ENCODE measurements at places on chromosomes 12 and 14.

- DNase-seq: no peak
These were observed 966.7 kb upstream of the FBXO33 start for GRCh38 chr14:40398981-40399380.

GRCh38 chr12:109033239-109034196 lies 12.7 kb upstream of the SVOP start:
- no peak for DNase-seq

DNA sequence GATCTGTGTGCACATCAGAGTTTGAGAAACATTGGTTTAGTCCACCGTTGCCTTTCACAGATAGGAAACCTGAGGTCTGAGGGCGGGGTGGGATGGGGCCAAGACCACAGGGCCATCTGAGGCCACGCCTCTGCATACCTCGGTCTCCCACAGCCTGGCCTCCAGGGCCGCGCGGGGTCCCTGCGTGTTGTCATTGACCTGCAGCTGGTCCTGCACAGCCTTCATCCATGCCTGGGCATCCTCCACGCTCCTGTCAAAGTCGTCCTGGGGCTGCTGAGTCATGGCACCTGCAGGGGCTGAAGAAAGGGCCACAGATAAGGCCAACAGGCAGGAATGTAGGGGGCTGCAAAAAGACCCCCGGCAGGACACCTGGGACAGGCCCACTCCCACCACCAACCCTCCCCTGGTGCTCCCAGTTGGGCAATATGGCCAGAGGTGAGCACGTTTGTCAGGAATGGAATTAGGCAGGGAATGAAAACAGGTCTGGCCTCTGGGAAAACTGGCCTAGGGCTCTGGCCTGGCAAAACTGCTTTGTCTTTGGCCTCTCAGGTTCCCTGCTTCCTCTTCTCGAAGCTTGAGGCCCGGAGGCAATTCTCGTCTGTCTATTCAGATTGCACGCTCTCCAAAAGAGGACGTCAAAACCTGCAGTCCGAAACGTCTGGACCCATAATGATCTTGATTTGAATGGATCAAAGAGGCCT lies 40.8 kb downstream of the SYNE3 start:
- DNase-seq: no peak

- no peak for DNase-seq
These were observed 24.4 kb downstream of the DHRS2 start for GRCh38 chr14:23660290-23661226.

- no peak for DNase-seq
These were observed 222.1 kb upstream of the EEA1 start for GRCh38 chr12:93151079-93151762.

GRCh38 chr12:113097716-113098440 lies 37.7 kb downstream of the RASAL1 start:
- DNase-seq: no peak

DNA sequence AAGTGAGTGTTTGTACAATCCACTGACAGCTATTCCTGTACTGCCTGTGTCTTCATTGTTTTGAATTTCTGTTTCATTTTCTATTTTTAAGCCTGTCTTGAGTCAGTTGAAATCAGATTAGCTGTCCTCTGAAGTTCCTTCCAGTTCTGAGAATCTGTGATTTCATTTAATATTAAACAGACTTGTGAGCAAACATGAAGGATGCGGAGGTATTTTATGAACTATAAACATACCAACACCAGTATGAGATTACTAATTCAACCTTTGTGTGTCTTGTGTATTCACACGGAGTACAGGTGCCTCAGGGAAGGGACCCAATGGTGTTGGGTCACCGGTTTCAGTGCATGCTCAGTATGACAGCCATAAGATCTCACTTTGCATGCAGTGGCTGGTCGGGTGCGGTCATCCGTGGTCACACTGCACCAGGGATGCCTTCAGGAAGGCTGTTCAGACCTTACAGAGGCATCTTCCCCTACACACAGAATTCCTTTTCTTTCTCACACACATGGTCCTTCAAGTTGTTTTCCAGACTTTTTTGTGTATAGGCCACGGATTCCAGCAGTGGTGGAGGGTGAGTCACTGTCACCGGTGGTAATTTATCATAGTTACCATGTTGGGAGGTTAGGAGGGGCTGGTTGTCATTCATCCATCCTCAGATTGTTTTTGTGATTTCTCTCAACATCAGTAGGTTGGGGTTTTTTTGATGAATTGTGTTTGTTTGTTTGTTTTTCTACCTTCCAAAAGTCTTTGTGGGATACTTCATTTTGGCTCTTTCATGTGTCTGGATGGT lies 103.0 kb upstream of the SFSWAP start:
- DNase-seq: peak; percentile 47

- no peak for DNase-seq
These were observed 195.4 kb upstream of the TBX3 start for GRCh38 chr12:114879354-114879753.

DNA sequence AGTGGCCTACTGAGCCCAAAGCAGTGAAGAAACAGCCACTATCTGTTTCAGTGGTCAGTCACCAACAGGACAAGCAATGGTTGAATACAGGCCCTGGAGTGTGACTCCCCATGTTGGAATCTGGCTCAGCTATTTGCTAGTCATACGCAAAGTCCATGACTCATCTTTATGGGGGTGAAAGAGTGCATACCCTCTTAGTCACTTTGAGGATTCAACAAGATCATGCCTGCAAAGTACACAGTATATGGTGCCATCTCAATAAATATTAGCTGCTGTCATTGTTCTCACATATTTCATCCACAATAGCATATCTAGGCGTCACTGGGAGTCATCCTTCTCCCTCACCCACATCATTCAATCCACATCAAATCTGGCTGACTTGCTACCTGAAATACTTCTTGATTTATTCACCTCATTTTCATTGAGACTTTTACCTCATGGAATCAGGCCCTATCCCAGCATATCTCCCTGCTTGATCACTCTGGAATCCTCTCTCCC lies 26.4 kb upstream of the STAB2 start:
- no peak for DNase-seq

DNA sequence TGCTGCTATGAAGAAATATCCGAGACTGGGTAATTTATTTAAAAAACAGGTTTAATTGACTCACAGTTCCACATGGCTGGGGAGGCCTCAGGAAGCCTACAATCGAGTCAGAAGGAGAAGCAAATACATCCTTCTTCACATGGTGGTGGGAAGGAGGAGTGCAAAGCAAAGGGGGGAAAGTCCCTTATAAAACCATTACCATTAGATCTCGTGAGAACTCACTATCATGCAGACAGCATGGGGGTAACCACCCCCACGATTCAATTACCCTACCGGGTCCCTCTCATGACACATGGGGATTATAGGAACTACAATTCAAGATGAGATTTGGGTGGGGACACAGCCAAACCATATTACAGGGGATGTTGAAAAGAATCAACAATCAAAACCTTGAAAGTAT lies 74.9 kb downstream of the PPM1H start:
- DNase-seq: no peak

DNA sequence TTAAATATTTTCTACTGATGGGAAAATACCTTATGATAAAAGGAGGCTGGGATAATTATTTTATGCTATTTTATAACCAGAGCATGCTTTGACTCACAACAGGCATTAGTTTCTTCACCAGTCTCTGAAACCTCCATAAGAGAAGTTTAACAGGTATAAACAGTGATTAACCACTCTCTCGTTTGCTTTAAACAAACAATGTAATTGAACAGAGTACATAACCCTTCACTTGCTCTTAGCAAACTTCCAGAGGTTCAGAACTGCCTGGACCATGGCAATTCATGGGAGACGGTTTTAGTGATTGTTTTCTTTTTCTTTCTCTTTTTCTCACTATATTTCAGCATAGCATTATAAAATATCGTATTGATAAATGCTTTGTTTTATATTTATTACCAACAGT lies 35.3 kb downstream of the CFAP251 start:
- DNase-seq: no peak

DNA sequence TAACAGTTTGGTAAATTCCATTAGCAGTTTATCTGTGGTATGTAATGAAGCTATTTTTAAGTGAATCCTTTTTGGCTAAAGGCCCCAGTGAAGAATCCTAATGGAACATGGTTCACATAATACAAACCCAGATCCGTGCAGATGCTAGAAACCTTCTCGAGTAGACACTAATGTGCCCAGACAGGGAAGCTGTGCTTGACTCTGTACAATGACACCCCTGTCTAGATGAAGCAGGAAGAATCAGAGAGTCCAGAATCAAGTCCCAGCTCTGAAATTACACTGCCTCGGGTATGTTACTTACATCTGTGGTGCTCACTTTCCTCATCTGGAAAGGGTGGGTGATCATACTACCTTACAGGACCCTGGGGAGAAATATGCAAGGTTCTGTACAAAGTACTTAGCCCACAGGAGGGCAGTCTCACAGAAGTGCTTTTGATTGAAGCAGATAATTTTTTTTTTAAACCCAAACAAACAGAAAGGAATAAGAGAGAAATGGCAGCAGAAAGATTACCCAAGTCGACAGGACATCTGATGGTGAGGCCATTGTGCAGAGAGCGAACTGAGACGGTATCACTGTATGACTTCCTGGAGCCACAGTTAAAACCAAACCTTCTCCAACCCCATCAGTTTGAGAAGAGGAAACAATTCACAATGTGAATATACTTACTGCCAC lies 8.5 kb downstream of the CRACR2A start:
- no peak for DNase-seq

GRCh38 chr14:37870170-37870569 lies 274.7 kb downstream of the TTC6 start:
- DNase-seq: no peak

- no peak for DNase-seq
These were observed 148.6 kb downstream of the TSPAN9 start for GRCh38 chr12:3225796-3226180.

DNA sequence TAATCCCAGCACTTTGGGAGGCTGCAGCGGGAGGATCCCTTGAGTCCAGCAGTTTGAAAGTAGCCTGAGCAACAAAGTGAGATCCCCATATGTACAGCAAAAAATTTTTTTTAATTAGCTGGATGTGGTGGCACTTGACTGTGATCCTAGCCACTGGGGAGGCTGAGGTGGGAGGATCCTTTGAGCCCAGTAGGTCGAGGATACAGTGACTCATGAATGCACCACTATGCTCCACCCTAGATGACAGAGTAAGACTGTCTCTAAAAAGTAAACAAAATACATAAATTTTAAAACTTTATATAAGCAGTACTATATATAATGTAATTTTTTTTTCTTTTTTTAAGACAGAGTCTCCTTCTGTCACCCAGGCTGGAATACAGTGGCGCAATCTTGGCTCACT lies 115.4 kb downstream of the ESR2 start:
- no peak for DNase-seq

- no peak for DNase-seq
These were observed 346.6 kb downstream of the NAV3 start for GRCh38 chr12:78177298-78177697.

GRCh38 chr12:116879509-116880212 lies 1.6 kb downstream of the HRK start:
- DNase-seq: no peak

DNA sequence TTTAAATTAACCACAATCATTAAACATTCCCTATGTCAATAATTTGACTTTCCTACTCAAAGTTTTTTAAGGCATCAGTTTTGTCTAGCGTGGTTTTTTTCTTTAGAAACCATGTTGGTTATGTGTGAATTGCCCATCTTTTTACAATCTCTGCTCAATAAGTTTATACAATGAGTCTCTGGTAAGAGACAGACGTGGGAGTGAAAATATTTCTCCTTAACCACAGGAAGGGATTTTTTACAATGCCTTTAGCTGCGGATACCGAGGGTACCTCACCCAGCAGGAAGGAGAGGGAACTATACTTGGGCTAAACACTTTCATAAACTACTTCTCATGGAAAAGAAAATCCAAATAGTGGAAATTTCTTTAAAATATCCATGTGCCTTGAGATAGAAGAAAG lies 191.4 kb upstream of the BCL2L14 start:
- no peak for DNase-seq

GRCh38 chr12:94622475-94622874 lies 27.9 kb downstream of the TMCC3 start:
- no peak for DNase-seq

DNA sequence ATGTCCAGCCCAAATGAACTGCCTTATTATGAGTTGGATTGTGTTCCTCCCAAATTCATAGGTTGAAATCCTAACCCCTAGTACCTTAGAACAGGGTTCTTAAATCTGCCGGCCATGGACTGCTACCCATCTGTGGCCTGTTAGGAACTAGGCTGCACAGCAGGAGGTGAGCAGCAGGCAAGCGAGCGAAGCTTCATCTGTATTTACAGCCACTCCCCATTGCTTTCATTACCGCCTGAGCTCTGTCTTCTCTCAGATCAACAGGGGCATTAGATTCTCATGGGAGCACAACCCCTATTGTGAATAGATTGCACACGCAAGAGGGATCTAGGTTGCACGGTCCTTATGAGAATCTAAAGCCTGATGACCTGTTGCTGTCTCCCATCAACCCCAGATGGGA lies 9.8 kb upstream of the EML5 start:
- no peak for DNase-seq

GRCh38 chr14:90758959-90759358 lies 57.3 kb downstream of the TTC7B start:
- DNase-seq: peak; percentile 26

DNA sequence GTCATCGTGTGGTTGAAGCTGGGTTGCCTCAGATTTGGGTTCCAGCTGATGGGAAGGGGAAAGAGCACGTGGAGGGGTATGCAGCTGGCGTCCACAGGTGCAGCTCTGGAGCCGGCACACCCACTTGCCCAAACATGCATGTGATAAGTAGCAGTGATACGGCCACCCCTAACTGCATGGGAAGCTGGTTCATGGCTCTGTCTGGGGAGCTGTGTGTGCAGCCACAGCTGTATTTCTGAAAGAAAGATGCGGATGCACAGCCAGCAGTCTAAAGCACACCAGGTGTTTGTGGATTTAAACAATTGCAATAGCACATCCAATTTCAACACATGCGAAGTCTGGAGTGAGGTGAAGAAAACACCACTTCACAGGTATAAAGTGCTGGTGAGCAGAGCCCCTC lies 181.4 kb downstream of the EFCAB11 start:
- no peak for DNase-seq

DNA sequence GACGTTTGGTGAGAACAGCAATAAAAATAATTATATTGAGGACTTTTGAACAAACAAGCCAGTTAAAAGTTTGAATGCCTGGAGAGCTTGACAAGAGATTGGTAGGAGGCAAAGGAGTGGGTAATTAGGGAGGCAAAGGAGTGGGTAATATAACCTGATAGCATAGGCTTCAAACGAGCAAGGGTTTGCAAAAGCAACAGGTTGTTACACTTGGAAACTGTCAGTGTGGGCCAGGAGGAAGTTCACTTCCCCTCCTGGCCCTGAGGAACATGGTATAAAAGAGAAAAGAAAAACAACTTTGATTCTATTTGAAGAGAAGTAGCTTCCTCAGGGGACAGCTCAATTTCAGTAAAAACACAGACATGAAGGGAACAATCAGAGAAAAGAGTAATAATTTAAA lies 121.7 kb downstream of the CCER1 start:
- no peak for DNase-seq

DNA sequence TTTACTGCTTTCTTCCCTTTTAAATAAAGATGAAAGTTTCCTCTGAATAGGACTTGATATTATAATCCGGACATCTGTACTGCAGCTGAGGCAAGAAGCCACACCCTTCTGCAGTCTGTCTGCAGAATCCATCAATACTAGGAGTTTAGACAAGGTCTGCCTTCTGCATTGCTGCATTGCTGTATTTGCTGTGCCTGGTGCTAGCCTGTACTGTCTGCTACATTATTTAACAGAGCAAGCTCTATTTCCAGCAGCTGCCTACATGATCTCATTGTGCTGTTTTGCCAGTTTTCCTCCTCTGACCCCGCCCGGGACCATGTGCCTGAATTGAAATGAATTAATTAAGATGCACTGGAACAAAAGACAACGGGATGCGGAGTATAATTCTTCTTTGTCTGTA lies 1.7 kb downstream of the TUBA1A start:
- DNase-seq: no peak
